ENCODE measurements at places on chromosomes 12 and 14.

DNA sequence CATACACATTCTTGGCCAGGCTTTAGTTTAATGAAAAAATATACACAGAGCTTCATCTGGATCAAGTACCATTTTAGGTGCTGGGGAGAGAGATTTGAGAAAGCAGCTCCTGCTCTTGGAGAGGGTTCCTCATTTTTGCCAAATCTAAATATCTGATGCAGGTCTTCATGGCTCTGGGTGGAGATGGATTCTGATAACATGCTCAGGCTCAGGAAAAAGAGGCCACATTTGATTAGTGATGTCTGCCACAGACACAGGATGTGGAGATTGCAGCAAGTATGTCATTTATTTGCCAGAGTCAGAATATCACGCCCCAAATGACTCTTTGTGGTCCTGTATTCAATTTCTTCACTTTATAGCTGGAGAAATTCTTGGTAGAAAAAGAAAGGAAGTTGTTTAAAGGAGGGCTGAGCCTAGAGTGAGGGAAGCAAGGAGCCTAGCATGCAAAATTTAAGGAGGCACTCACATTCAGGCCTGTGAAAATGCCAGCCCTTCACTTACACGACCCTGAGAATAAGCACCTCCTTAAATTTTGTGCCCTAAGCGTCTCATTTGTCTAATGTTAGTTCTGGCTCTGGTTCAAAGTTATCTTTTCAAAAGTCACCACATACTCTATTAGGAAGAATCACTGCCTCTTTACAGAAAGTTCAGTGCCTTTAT lies 492.9 kb upstream of the TBX3 start:
- no peak for DNase-seq

GRCh38 chr12:115879354-115879753 lies 398.1 kb downstream of the MED13L start:
- no peak for DNase-seq

- DNase-seq = no peak
Observed at GRCh38 chr12:113855998-113856397, 110.1 kb downstream of the RBM19 start.

GRCh38 chr12:40055228-40055579 lies 50.7 kb downstream of the SLC2A13 start:
- no peak for DNase-seq

GRCh38 chr14:49970474-49971147 lies 77.7 kb downstream of the ARF6 start:
- DNase-seq = peak; percentile 74

DNA sequence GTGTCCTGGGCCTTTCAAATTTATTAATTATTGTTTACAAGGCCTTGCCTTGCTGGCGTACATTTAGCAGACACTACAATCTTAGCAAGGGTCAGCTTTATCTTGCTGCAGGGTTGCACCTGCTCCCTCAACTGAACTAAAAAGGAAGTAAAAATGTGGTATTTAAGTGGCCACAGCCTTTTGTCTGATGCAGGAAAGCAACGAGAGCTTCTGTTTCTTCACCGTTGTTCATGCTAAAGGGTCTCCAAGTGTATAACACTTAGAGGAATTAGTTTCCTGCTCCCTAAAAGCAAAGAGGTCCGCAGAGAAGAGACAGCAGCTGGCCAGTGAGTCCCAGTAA lies 62.8 kb upstream of the EGLN3 start:
- no peak for DNase-seq

DNA sequence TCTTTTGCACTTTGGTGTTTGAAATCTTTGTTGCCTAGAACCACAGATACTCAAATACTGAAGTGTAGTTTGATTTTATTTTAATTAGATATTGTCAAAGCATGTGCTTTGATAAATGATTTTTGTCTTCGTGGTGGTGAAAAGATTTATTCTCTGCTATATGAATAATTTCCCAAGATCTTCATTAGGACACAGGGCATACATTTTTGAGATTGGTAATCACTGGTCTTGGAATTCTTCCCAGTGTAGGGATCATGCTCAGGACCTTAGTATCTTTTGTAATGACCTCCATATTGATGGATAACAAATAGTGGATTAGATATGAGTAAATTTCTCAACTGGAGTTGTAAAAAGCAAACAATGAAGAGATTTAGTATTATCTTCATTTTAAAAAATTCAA lies 28.2 kb downstream of the TBK1 start:
- no peak for DNase-seq

DNA sequence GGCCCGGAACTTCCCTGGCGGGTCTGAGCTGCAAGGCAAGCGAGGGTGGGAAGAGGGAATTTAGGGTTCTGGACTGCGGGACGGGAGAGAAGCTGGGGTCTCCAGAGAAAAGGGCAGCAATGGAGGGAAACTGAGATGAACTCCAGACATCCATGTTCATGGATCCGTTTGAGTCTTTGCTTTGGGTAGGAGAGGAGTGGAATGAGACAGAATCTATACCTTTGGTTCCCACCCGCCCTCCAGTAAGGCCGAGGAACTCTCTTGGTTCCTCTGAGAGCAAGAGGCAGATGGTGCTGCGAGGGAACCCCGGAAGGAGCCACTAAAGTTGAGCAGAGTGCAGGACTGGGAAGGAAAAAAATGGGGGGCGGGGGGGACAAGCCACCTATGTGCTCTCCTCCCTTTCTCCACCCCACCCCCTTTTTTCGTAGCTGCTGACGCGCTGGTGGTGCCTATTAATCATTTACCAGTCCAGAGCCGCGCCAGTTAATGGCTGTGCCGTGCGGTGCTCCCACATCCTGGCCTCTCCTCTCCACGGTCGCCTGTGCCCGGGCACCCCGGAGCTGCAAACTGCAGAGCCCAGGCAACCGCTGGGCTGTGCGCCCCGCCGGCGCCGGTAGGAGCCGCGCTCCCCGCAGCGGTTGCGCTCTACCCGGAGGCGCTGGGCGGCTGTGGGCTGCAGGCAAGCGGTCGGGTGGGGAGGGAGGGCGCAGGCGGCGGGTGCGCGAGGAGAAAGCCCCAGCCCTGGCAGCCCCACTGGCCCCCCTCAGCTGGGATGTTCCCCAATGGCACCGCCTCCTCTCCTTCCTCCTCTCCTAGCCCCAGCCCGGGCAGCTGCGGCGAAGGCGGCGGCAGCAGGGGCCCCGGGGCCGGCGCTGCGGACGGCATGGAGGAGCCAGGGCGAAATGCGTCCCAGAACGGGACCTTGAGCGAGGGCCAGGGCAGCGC lies 1.2 kb downstream of the SSTR1 start:
- no peak for DNase-seq

DNA sequence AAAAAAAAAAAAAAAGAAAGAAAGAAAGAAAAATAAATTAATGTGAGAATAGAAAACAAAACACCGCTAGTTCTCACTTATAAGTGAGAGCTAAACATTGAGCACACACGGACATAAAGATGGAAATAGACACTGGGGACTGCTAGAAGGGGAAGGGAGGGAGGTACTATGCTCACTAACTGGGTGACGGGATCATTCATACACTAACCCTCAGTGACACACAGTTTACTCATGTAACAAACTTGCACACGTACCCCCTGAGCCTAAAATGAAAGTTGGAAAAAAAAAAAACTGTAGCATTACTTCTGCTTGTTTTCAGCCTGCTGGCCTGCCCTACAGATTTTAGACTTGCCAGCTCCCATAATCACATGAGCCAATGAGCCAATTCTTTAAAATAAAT lies 10.5 kb upstream of the PRMT5 start:
- DNase-seq = no peak

Measured in hematopoietic multipotent progenitor cell treated with erythropoietin and hydrocortisone succinate and interleukin-3 and kit ligand, for 15 days (in vitro differentiated cells).